ENCODE measurements at places on chromosomes 6 and 20. TPM values are rescaled to one million over a fixed set of nuclear protein-coding genes. Genes with fewer than 3 reads are reported as not detected.

ASIP gene
- not detected for total RNA-seq

SIRPG gene
- not detected for total RNA-seq

EYS gene
- 0.50 TPM for total RNA-seq

DEF6 gene
- 0.87 TPM for total RNA-seq

SPEF1 gene
- 0.15 TPM for total RNA-seq

CRISP2 gene
- total RNA-seq = not detected

C20orf204 gene
- 0.99 TPM for total RNA-seq
